M059J (cell line): ENCODE measurements at places on chromosomes 1 and 21. TPM values are rescaled to one million over a fixed set of nuclear protein-coding genes. Genes with fewer than 3 reads are reported as not detected.

DNA sequence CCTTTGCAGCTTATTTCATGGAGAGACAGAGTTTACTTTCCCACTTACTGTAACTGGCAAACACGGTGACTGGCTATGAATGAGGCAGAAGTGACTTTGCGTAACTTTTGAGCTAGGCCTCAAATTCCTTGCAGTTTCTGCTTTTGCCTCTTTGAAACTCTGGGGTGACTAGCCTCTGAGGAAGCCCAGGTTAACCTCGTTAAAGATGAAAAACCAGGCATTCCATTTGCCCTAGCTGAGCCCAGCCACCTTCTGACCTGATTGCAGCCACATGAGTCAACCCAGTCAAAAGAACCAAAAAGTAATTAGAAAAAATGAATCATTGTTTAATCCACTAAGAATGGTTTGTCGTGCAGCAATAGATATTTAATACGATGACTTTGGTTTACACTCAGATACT, 20.4 kb downstream of the PRMT6 start:
- DNase-seq: peak; percentile 98

GRCh38 chr21:27464648-27465047, 497.8 kb upstream of the ADAMTS5 start:
- DNase-seq: peak; percentile 33

DNA sequence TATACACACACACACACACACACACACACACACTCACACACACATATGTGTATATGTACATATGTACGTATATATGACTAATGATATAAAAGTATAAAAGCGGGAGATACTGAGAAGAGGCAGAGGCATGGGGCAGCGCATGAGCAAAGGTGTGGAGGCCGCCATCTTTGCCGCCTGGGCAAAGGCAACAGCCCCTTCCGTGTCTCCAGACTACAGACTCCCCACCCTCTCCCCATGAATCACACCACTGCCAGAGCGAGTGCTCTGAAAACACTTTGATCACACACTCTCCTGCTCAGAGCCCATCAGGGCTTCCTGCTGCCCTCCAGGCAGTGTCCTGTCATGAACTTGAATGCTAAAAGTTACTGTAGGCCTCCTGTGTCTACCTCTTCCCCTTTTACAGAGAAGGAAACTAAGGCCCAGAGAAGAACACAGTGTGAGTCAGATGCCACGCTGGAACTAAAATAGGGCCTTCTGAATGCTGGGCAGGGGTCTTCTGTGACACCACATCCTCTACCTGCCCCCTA, 54.7 kb upstream of the SSBP3 start:
- DNase-seq: no peak

Gene CD1B
- not detected in 2 replicates for total RNA-seq

Gene IL23R
- 0.07 TPM in 1 of 2 replicates, not detected in the other for total RNA-seq

- DNase-seq: no peak
Measured at GRCh38 chr1:65477414-65478378, 57.2 kb downstream of the LEPR start.

GRCh38 chr1:76162254-76162653, 87.7 kb downstream of the ST6GALNAC3 start:
- no peak for DNase-seq

- no peak for DNase-seq
Measured at GRCh38 chr1:221510793-221511503, 230.9 kb downstream of the DUSP10 start.

Gene MYBPH
- not detected in 2 replicates for total RNA-seq

DNA sequence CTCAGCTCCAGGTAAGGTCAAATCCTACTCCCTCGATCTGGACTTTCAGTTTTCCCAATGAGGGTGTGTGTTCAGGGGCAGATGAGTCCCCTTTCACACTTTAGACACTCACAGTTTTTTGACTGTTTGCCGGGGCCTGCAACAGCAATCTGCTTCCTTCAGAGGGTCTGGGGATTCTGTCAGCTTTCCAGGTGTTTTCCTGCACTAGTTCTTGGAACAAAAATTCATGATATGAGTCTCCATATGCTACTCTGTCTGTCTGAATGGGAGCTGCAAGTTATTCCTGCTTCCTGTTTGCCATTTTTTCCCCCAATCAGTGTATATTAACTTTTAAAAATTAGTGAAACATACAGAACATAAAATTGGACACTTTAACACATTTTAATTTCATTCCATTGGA, 24.3 kb downstream of the CYP4B1 start:
- DNase-seq: no peak

Gene MEX3A
- total RNA-seq: 2.5 and 3.2 TPM in 2 replicates

GRCh38 chr1:15212954-15213291, 34.1 kb upstream of the FHAD1 start:
- DNase-seq: no peak

GRCh38 chr1:43774359-43774758, 67.0 kb downstream of the ST3GAL3 start:
- DNase-seq: peak; percentile 72

Gene AHCYL1
- total RNA-seq: 40.6 and 64.3 TPM in 2 replicates

DNA sequence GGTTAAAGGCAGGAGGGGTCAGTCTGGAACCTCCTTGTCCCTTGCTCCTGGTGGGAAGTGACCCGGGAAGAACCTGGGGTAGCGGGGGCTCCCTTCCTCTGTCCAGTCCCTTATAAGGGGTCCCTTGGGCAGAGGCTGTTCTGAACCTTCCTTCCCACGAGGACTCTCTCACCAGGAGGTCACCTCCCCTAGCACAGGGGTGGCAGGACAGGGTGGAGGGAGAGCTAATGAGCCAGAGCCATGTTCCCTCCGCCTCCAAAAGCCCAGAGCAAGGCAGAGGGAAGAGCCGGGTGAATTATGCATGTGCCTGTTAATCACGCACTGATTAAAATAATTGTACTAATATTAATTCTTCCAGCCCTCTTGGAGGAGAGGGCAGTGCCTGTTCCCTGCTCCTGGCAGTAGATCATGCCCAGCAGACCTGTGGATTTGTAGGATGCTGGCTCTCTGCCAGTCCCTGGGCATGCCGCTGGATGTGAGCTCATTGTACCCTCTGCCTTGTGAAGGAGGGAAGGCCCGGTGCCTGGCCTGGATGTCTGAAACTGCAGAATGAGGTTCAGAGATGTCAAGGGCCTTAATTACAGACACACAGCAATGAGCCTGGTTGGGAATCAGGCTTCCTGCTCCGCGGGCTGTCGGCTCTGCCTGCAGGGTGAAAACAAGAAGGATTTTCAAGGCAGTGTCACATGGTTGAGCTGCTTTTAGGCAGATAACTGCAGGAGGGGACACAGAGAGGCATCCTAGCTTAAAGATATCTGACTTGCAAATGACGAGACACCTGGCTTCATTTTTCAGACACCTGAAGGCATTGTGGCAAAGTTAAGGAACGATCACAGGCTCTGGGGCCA, 68.2 kb downstream of the IGSF21 start:
- DNase-seq: no peak

Gene SNAPIN
- total RNA-seq: 72.6 and 90.2 TPM in 2 replicates

GRCh38 chr1:209655411-209656231, 3.4 kb upstream of the LAMB3 start:
- peak; percentile 83 for DNase-seq
